ENCODE measurements at places on chromosomes 11 and 22. TPM values are rescaled to one million over a fixed set of nuclear protein-coding genes. Genes with fewer than 3 reads are reported as not detected.

DNA sequence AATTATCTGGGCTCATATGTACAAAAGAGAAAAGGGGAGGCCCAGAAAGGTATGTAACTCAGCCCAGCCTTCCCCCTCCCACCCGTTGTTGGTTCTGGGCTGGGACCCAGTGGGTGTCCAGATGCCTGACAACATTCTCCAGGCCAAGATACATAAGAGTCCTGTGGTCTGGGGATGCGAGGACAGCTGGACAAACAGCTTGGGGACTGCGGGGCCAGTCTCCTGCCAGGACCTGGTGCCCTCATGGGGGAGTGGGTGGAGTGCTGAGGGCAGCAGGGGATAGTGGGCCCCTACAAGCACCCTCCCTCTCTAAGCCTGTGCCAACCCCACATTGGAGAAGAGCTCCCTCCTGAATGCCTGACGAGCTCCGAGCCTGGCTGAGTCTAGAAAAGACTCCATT, 3.5 kb upstream of the SLC22A6 start:
- no peak for DNase-seq

DNA sequence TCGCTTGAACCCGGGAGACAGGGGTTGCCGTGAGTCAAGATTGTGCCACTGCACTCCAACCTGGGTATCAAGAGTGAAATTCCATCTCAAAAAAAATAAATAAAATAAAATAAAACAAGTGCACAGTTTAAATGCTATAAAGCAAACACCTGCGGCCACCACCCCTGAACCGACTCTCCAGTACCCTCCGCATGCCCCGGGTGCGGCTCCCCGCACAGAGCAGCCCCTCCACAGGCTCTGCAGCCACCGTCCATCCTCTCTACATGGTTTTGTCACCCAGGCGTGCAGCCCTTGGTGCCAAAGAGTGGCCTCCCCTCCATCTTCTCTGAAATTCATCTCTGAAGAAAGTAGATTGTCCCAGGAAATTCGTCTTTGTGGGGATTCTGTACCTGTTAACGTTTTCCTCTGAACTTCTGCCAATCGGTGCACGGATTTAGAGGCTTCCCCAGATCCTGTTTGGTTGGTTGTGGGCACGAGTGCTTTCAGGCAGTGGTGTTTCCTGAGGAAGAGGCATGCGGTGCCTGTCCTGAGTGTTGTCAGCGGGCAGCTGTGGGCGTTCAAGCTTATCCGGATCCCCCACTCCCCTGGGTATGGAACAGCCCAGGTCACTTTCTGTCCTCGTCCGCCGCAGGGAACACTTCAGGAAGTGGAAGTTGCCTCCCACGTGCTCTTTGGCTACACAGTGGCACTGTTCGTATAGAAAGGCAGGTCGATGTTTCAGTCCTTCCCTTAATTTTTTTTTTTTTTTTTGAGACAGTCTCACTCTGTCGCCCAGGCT, 4.1 kb downstream of the MIOX start:
- DNase-seq: no peak

DNA sequence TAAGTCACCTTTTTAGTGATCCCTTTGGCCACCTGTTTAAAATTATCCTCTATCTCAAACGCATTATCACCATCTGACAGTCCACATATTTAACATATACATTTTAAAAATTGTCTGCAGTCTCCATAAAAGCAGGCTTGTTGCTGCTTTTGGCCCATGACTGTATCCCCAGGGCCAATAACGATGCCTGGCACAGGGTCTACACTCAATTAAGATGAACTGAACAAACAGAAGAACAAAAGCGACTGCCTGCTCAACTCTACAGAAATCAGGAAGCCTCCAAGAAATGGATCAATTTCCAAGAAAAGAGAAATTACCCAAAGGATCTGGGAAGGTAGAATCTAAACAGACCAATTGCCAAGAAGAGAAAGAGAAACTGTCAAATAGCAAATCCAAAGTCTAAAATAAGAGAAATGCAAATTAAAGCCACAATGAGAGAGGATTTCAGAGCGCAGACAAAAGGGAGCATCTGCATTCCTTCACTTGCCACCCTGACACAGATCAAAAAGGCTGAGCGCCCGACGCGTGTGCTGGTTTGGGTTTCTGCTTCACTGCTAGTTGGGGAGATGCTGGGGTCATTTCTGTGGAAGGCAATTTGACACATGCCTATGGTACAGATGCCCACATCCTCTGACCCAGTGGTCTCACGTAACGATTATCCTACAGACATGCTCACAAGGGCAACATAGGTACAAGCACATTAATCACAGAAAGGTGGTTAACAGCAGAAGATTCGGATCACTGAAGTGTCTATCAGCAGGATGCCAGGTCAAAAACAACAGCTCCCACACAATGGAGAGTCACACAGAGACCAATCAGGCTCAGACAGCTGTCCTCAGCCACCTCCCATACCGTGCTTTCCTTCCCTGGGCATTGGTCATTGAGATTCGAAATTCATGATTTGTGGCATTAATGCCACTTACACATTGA, 55.9 kb downstream of the SHISAL1 start:
- peak; percentile 3 for DNase-seq

DNA sequence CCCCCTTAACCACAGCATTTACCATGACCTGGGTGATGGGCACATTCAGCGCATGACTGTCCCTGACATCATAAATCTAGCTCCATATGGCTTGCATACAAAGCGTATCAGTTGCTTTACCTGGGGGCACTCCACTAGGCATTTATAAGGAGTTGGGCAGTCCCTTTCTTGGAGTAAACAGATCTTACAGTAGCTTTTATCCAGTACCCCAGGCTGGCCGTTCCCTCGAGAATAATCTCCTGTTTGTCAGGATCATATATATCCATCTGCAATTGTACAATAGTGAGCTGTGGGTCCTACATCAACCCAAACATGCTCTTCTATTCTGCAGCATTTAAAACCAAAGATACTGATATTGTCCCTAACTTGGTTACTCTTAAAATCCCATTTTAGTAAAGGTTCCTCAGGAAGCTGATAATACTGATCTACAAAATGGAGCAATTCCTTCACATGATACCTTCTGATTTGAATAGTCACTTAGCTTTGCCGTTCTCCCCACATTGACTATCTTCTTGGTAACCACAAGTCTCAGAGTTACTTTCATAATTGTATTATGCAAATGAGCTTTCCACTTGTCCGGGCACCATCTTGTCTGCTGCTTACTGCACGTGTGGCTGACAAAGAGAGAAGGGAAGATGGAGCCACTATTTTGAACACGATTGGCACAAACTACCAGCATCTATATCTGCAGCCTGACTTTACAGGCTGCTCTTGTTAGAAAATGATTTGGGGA, 205.0 kb downstream of the CWF19L2 start:
- DNase-seq: no peak

- DNase-seq: peak; percentile 34
Measured at GRCh38 chr22:30694640-30695350, at the start of gene OSBP2. OSBP2 (plus strand) TSS chr22:30694874; CDS start chr22:30694910, 36 bp downstream.

GRCh38 chr22:46076651-46077339, 73.5 kb upstream of the PPARA start:
- DNase-seq: no peak

DNA sequence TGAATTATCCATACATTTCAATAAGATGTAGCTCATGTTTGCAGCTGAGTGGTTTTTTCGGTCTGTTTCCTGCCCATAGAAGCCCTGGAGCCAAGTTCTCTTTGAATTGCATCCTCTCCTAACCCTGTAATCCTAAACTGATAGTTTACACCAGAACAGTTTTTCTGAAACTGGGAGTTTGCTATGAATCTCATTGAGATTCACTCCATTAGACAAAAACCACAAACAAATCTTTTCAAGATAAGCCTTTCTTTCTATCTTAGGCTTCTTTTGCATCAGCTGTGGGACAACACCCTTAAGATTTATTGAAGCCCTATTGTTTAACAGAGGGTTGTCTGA, 324.8 kb downstream of the DYNC2H1 start:
- no peak for DNase-seq

GRCh38 chr11:92240916-92241315, 16.3 kb downstream of the FAT3 start:
- no peak for DNase-seq

CHRM1 gene
- total RNA-seq: 1.2 TPM

GAL3ST3 gene
- not detected for total RNA-seq

RFPL2 gene
- not detected for total RNA-seq

MMP12 gene
- 11.7 TPM for total RNA-seq

Data from colonic mucosa (tissue), 4 donors.